ENCODE measurements at places on chromosomes 7 and 10.

- DNase-seq: no peak
These were observed 8.3 kb downstream of the FAM20C start for GRCh38 chr7:200704-201103.

DNA sequence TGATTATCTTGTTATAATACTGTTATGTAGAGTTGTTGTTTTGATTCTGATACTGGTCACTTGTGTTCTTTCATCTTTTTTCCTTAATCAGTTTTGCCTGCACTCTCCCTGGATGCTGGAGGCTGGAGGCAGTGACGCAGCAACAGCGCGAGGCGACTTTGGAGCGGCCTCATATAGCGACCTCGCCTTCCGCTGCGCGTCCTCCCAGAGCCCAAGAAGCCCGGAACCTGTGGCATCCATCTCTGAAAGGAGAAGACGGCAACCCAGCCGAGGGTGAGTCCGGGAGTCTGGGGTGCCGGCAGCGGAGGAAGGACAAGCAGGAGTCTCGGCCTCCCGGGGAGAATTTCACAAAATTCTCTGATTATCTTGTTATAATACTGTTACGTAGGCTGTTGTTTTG is 161.2 kb downstream of the ZNF33B start:
- DNase-seq: no peak

- DNase-seq: no peak
These were observed 31.3 kb downstream of the LYZL2 start for GRCh38 chr10:30598105-30598776.

GRCh38 chr10:102654566-102654965 is 10.3 kb downstream of the TRIM8 start:
- no peak for DNase-seq

- DNase-seq: no peak
These were observed 174 bp downstream of the ADCY1 start for GRCh38 chr7:45574416-45574668.

- no peak for DNase-seq
These were observed 20.8 kb upstream of the TMEM273 start for GRCh38 chr10:49208996-49209395.

DNA sequence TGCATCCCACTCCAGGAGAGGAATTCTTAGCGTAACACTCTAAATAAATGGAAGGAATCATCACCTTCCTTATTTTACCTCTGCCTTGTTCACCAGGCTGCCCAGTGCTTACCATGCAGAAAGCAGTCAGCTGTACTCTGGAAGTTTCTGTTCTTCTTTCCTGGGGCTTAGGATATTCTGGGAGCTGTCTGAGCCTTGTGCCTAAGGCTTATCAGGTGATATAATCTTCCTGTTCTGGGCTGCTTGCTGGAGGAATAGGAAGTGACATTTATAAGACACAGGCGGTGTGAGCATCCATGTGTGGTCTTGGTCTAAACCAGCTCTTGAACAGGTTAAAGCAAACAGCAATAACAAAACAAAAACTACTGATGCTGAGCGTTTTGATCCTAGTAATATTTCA is 13.5 kb downstream of the KCTD7 start:
- no peak for DNase-seq

GRCh38 chr10:14653271-14654161 is 121.2 kb downstream of the FAM107B start:
- DNase-seq: peak; percentile 91

DNA sequence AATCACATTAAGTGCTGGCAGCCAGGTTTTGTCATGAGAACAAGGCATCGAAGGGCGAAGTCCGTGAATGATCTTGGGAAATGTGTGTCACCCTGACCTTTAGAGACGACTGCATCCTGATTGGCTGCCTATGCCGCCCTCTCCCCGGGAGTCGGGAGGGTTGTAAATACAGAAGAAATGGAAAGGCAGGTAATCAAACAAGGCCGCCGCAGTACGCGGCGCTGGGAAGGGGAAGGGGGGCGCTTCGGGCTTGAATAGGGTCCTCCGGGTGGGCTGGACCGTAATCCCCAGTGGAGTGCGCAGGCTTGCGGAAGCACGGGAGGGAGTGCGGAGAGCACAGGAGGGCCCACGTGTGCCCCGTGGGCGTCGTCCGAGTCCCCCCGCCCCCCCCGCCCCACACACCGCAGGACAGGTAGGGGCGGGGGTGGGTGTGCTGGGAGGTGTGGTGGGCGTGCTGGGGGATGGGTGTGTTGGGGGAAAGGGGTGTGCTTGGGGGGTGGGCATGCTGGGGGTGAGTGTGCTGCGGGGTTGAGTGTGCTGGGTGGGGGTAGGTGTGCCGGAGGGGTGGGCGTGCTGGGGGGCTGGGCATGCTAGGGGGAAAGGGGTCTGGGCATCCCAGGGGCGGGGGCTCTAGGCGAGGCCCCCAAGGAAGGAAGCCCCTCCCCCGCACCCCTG is 169.4 kb downstream of the ARHGAP12 start:
- DNase-seq: peak; percentile 30

DNA sequence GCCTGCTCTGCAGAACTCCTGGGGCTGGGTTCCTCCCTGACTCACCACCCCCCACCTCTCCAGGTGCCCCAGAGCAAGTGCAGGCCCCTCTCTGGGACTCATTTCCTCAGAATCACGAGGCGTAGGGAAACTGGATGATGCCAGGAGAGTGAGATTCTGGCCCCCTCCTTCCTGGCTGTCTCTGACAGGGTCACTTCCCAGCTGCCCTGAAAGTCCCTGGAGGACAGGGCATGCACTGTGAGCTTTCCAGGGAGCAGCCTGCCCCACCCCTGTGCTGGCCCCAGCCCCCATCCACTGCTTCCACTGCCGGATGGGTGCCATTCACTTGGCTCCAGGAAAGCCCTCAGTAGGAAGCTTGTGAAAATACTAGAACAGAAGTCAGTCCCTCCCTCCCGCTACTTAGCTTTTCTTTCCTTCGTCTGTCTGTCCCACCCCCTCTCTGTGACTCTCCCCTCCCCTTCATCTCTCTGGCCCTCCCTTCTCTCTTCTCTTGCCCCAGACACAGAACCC is 10.4 kb downstream of the TACR2 start:
- peak; percentile 66 for DNase-seq
